ENCODE measurements at places on chromosomes 13 and 19.

DNA sequence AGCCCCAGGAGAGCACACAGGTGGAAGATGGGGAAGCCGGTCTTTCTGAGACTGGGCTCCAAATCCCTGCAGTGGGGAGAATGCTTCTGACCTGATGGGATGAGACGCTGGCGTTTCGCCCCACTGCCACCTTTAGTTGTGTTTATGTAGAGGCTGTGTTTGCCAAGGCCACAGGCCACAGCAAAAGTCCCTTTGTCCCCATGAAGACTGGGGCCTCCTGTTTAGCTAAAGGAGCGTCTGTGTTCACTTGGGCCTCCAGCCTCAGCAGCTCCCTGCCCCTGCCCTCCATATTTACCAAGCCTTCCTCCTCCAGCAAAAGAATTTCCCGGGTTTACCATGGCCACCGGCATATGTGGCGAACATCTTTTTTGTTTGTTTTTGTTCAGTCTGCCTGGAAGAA lies 10.4 kb upstream of the KLK14 start:
- no peak for DNase-seq

DNA sequence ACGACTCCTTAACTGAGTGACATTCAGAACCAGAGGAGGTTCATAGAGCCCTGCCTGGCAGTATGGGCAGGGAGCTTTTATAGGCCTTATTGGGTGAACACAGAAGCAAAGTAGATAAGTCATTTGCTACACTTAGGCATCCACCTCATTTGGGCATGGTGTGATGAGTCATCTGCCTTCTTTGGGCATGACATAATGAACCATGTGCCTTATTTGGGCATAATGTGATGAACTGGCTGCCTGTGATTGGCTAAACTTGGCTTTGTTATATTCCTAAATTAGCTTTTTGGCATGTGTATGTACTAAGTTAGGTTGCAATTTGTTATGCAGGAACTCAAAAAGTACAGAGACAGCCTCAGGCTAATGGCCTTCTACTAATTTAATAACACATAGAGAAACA lies 2210.2 kb upstream of the PCDH20 start:
- DNase-seq, result peak; percentile 62

DNA sequence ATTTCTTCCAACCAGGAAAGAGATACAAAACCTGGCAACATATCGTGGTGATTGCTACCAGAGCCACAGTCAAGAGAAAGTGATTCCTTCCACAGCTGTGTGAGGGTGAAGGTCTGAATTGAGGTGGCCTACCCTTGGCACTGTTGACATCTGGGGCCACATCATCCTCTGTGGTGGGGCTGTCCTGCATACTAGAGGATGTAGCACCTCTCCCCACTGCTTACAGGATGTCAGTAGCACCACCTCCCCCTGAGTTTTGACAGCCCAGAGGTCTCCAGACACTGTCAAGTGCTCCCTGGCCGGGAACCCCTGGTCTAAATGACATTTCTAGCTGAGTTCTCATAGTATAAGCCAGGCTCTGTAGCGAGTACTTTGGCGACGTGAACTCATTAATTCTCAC lies 15.5 kb downstream of the PTGER1 start:
- no peak for DNase-seq

GRCh38 chr13:58239774-58240268 lies 608.3 kb downstream of the PCDH17 start:
- DNase-seq, result no peak

- DNase-seq, result no peak
Observed at GRCh38 chr19:49020931-49021895, 2.9 kb downstream of the CGB3 start.

GRCh38 chr13:51590971-51591627 lies 6.8 kb downstream of the WDFY2 start:
- peak; percentile 56 for DNase-seq

- DNase-seq, result no peak
Observed at GRCh38 chr13:75217949-75218348, 264.0 kb downstream of the TBC1D4 start.

- no peak for DNase-seq
Observed at GRCh38 chr19:24029941-24030636, 56.9 kb upstream of the ZNF254 start.

- DNase-seq, result no peak
Observed at GRCh38 chr19:2038284-2039088, 12.6 kb downstream of the MKNK2 start.

DNA sequence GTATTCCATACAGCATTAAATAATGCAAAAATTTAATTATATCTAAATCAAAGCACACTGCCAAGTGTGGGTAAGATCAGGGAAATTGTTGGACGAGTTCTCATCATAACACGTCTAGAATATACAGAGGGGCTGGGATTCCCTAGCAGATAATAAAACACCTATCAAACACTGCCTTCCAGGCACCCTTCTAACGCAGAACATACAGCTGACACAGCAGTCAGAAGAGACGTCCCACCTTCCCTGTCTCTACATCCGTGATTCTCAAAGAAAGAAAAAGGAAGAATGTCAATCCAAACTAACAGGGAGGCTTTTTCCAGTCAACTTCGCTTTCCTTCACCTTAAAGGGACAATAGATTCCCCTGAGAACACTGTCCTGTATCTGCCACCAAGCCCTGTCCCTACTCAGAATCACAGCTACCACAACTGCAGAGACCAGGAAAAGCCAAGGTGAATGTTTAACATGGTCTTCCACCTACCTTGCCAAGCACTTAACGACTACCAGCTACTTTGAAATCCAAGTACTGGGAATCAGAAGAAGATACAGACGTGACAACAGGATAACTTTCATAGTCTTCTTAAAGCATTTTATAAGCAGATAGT lies 38.5 kb downstream of the TBC1D4 start:
- no peak for DNase-seq

DNA sequence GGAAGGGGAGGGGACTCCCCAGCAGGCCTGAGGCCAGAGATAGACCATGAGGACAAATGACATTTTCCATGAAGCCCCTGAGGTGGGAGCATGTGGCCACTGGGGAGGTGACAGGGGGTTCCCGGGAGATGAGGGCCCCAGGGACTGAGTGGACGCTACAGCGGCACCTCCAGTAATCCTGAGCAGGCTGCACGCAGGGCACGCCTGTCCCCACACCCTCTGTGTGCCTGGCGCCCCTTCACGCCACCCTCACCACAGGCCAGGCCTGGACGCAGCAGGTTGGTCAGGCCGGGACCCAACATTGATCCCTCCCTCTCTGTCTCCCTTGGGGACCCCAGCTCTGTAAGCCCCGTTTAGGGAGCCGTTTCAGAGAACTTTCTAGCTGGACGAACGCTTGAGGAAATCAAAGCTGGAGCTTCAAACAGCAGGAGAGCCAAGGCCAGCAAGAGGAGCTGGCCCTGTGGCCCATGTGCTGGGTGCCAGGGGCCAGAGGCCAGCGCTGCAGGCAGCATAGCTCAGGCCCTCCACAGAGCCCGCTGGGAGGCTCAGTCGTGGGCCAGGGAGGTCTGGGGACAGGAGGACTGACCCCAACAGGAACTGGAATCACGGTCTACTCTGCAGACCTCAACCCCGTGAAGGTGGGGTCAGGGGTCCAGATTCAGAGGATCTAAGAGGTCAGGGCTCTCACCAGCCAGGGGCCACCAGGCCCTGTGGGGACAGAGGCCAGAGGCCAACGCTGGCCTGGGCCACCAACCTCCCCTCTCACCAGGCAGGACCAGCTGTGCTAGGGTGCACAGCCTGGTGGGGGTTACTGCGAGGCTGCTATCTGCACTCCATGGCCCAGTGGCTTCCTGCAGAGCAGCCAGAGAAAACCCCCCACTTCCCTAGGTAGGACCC lies 14.6 kb downstream of the LSM4 start:
- no peak for DNase-seq

GRCh38 chr19:55041244-55041626 lies 3.2 kb upstream of the GP6 start:
- no peak for DNase-seq

DNA sequence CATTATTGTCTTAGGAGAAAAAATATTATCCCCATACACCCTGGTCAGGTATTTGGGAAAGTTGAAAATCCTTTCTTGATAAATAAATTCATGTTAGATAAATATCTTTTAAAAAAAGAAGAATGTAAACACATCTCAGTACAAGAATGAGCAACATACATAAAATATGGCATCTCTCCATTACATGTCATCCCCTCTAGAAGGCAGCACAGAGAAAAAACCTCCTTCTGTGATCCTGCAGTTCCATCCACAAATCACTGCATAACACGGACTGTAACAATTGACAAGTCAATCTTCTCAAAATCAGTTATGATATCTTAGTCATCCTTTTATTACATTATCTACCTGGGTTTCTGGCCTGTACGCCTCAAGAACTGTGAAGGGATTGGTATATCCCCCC lies 683.9 kb upstream of the KLHL1 start:
- DNase-seq, result no peak

- DNase-seq, result no peak
Observed at GRCh38 chr13:95642028-95642621, 2.4 kb downstream of the DZIP1 start.

- no peak for DNase-seq
Observed at GRCh38 chr13:49305792-49306425, 58.2 kb downstream of the CDADC1 start.

DNA sequence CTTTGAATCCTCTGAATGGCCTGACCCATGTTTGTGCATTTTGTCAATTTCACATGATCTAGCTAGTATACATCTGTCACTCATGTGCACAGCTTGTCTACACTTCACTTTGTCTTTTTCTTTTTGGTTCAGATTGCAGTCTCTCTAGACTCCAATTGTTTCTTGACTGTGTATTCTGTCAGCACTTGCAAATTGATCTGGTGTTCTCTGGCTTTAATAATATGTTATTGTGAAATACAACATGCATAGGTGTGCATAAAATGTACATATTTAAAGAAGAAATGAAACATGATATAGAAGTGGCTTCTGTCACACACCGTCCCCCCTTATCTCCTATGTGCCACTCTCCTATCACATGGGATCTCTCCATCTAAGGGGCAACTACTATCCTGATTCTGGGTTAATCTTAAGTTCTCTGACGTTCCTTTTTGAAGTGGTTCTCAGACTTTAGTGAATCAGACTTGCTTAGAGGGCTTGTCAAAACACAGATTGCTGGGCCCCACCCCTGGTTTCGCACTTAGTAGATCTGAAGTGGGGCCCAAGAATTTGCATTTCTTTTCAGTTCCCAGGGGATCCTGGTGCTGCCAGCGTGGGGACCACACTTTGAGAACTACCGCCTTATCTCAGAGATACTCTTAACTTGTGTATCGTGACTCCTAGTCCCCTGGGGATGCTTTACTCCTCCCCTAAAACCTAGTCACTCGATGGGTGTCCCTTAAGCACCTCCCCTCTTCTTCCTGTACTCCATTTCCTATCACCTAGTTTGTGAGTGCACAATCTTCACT lies 5.8 kb downstream of the KRTDAP start:
- DNase-seq, result no peak

DNA sequence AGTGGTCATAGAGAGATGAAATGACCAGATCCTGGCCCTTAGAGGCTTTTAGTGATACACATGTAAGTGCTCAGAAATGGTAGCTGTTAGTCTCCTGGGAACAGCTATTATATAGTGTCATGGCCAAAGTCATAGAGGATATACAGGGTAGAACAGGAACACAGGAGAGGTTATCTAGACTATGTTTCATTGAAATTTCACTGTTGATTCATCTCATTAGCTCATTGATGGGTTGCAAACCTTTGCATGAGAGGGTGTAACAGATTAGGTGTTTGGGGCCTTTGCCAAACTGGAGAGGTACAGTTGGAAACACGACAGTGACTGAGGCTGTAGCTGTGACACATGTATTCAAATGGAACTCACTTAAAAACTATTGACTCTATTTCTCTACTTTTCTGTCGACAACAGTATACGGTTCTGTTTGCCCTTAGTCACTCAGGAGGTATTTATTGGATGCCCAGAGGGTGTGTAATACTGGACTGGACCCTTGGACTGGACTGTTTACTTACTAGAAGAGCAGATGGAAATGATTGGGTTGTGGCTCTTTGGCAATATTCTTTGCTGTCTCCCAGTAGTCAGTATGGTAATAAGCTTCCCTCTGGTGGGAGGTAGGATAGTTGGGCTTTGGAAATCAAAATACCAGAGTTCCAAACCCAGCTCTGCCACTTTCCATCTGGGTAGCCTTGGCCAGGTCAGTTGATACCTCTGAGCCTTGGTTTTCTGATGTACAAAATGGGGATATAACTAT lies 29.8 kb downstream of the ARHGAP35 start:
- no peak for DNase-seq

DNA sequence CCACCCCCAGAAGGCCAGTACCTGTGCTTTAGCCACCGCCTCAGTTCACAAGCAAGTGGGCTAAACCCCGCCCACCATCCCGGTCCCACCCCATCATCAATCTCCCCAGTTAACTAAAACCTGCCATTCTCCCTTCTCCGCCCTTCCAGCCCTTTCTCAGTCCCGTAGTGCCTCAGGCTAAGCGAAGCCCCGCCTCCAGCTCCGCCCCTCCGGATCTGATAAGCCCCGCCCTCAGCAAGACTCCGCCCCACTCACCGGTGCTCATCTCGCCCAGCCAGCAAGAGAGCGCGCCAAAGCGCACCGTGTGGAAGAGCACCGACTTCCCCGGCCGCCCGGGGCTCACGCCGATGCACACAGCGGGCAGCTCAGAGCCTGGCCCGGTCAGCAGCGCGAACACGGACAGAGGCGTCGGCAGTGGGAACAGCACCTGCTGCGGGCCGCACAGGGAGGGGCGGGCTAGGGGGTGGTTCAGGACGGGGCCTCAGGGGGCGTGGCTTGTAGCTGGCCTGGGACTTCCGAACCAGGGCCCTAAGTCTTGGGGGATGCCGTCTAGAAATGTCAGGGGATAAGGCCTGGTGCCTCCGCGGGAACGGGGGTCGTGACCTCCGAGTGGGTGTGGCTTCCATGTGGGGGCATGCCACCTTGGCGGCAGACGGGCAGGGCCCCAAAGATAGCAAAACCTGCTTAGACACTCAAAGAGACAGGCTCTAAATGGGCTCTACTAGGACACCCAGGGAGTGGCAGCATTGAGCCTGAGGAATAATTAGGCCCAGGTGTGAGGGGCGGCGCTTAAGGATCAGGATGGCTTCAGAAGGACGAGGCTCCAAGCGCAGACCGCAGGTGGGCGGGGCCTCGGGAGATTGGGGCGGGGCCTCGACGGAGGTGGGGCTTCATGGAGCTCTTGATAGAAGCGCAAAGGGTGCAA lies 21.4 kb downstream of the MAP4K1 start:
- no peak for DNase-seq

- no peak for DNase-seq
Observed at GRCh38 chr13:44271031-44271455, 102.6 kb upstream of the SERP2 start.

DNA sequence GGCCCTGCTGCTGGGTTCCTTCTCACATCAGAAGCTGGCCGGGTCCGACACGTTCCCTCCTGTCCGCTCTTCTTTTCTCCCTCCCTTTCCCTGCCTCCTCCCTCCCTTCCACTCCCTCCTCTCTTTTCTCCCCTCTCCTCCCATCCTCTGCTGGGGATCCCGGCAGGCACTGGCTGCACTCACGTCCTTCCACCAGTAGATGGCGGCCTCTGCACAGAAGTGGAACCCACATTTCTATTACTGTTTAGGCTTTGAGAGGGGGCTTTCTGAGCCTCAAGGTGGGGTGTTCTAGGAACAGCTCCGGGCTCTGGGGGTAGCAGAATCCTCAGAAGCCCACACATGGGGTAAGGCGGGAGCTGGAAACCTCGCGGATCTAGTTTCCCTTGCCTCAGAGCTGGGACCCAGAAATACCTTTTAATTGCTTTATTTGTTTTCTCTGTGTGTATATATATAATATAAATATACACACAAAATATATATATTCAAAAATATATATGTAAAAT lies 294.2 kb downstream of the ZNF536 start:
- DNase-seq, result no peak

All from foreskin melanocyte (primary cell).